ENCODE measurements at places on chromosomes 5 and 9.

DNA sequence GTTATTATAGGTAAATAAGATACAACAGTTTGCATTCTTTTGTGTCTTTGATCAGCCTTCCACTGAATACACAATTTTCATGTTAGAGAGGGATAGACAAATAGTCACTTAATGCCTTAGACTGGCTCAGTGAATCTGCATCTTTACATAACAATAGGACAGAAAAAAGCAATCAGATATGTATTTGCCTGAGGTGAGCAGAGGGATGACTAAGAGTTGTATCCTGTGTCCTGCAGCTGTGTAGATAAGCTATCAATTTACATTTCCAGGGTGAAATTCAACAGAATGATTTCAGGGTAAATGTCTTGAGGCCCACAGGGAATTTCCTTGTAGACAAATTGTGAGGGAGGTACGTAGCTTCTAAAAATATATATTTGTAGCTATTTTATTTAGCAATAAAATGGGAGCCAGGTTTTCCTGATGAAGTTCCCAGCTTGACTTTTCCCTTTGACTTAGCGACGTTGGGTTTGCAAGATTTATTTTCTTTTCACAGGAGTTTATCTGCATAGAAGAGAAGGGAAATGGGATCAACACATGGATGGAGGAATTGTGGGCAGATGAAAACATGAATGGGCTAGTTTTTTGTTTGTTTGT lies 586.1 kb upstream of the CDH6 start:
- no peak for DNase-seq

DNA sequence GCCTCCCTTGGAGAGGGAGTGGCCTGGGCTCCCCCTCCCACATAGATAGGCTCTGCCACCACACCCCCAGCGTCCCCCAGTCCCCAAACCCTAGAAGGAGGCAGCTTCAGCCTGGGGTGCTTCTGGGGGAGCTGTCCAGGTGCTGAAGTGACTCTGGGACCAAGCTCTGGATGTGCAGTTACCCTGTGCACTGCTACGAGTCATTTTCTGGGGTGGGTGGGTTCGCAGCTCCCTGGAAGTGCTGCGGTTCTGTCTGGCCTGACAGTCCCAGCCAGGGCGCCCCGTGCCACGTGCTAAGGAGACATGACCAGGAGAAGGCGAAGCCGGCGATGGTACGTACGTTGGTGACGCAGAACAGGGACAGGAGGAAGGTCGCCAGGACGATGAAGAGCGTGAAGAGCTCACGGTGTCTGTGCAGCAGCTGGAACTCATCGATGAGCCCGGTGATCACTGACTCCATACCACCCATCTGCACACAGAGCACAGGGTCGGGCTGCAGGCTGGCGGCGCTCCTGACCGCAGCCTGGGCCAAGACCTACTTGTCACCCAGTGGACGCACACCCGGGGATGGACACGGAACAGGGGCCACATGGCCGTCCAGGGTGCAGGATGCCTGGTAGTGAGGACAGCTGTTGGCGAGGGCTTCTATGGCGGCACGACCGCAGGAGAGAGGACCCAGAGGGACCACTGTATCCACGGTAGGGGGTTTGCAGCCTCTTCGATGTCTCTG lies 35.7 kb downstream of the SLC6A3 start:
- no peak for DNase-seq

DNA sequence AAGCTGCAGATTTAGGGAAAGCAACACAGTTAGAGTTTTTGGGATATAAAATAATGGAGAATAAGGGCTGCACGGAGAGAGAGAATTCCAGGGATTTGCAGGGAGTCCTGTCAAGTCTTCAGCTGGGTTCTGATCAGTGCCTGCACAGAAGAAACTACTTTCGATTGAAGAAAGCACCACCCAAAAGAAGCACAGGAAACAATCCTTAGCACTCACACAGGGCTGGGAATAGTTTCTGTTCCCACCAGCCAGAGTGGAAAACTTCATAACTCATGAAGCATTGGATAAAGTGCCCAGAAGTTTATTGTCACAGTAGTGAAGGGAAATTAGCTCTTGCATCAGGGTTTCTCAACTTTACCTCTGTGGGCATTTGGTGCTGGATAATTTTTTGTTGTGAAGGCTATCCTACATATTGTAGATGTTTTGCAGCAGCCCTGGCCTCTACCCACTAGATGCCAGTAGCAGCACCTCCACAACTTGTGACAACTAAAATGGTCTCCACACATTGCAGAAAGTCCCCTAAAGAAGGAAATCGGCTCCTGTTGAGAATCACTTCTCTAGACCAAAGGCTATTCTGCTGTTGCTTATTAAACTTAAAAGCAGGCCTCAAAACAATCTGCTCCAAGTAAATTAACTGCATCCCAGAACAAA lies 71.0 kb upstream of the FAM120A start:
- no peak for DNase-seq

GRCh38 chr9:110897943-110898342 lies 140.3 kb downstream of the LPAR1 start:
- no peak for DNase-seq

GRCh38 chr9:22363421-22363887 lies 83.2 kb upstream of the DMRTA1 start:
- no peak for DNase-seq

DNA sequence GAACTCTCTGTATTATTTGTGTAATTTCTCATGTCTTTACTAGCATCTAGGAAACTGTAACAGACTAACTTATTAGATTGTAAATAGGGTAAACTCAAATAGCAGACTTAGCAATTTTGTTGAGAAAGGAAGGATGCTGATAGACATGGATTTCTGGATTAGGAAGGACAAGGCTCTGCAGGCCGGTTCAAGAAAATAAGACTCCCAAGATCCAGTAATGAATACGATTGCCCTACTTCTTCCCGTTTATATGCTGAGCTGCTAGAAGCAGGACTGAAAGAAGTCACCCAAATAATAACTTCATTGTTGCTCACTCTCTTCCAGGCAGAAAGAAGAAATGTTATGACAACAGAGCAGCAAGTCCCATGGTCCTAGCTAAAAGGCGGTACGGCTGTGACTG lies 22.8 kb upstream of the C9orf40 start:
- DNase-seq = no peak

DNA sequence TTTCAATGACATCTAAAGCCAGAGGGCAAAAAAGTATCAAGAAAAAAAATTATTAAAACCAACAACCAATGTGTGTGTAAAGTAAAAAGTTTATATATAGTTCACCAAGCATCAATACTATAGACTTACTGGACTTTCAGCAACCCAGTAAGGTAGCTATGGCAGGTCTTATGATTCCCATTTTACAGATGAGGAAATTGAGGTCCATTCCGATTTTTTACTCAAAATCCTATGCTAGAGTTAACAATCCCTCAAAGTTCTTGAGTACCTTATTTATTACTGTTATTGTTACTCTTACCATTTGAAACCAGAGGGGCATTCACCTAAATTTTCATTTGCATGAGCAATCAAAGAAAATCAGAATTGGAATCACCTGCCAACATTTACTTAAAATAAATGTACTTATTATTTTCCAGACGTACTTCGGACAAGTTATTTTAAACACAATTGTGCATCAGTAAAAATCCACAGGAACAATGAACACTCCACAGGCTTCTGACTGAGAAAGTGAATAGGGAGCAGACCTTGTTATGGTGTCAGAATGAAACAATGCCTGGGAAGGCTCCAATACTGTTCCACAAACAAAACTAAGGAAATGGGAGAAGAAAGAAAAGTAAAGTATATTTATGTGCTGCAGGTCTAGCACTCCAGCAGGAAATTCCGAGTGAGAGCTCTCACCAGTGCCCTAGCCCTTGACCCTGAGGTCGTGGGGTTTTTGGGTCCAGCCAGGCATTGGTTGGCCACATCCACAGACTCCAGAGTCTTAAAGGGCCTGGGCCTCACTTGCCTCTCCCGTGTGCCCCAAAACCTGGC lies 229.9 kb downstream of the PIK3R1 start:
- DNase-seq = no peak

DNA sequence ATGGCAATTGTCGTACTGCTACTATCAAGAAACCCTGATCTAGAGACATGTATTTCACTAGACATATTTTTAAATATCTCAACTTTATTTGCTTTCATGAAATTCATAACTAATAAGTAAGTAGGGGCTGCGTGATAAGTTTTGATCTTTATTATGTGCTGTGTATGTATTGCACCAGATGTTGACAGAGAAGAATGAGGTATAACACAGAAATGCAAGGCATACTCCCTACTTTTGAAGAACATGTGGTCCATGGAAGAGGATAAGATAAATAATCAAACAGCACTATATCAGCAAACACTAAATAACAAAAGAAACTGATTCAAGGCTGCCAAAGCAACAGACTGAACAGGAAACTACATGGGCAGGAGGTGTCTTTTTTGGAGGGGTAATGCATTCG lies 60.9 kb downstream of the FREM1 start:
- DNase-seq = no peak

DNA sequence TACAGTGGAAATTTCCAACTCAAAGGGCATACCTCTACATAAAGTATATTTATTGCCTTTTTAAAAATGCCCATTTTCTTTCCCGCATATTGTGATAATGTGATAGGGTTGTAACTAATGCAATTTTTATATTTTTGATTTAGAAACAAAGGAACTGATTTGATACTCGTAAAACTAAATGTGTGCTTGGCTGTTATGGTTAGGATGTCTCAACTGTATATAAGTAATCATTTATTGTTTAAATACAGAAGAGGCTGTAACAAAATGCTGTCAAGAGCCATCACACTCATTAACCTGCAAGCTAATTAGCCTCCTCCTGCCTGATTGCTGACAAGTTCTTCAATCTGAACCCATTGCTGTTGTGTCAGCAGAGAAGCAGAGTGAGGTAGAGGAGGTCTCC lies 149.2 kb downstream of the PBX3 start:
- no peak for DNase-seq

- DNase-seq = peak; percentile 13
These were observed 13.6 kb downstream of the UBE2D2 start for GRCh38 chr5:139574641-139575312.

DNA sequence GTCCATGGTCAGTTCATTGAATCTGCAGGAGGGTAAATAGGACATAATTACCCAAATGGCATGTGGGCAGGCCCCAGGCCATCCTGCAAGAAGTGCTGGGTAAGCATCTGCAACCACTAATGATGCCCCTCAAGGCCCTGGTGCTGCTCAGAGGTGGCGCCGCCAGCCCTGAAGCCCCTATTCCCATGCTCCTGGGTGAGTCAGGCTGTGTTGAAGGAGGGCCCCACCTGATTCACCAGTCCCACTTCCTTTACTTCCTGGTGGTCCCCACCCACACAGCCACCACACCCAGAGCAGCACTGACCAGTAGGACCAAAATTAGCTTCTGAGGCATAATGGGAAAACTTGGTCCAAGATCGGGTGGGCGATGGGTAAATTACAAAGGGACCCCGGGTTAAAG lies 120.4 kb upstream of the SPRY4 start:
- DNase-seq = no peak

- DNase-seq = no peak
These were observed 20.9 kb downstream of the ANXA2R start for GRCh38 chr5:43019291-43019613.

DNA sequence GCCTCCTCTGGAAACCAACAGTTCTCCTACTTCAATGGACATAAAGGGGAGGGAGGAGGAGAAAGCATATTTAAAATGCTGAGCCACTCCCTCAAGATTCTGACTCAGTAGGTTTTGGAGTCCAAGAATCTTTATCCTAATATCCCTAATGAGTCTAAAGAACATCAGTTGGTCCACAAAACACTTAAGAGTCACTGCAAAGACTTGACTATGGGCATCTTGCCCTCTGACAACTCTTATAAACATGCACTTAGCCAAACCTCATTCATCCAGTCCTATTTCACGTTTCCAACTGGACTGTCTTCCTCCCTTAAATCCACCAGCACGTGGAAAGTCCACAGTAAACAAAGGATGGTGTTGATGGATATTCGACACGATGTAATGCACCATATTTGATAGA lies 172.5 kb downstream of the FAM114A2 start:
- no peak for DNase-seq

GRCh38 chr5:10678244-10678643 lies 82.8 kb downstream of the DAP start:
- no peak for DNase-seq

DNA sequence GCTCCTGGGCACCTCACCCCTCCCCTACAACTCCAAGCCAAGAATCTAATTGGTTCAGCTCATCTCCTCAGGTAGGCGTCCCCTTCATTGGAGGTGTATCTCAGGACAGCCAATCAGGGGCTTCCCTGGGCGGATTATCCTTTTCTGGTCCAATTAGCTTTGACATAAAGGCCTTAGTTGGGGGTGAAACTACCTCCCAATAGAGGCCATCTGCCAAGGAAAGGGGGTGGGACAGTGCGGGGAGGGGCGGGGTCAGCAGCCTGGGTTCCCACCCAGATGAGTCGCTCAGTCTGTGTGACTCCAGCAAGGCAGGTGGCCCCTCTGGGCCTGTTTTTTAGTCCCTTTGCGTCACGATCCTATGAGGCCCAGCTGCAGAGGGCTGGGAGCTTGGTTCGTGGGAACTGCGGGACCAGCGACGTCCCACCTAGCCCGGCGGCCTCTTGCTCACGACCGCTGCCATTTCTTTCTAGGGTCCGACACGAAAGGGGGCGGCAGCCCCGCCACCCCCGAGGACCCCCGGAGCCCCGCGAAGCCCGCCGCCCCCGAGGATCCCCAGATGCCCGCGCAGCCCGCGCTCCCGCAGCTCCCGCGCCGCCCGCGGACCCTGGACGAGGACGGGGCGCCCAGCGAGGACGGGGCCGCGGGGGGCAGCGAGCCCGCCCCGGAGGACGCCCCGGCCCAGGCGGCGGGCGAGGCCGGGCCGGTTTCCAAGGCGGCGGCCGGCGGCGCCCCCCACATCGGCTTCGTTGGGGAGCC lies 8.9 kb downstream of the PRRT1B start:
- no peak for DNase-seq

- DNase-seq = no peak
These were observed 141.5 kb upstream of the GAS1 start for GRCh38 chr9:87088621-87089365.

DNA sequence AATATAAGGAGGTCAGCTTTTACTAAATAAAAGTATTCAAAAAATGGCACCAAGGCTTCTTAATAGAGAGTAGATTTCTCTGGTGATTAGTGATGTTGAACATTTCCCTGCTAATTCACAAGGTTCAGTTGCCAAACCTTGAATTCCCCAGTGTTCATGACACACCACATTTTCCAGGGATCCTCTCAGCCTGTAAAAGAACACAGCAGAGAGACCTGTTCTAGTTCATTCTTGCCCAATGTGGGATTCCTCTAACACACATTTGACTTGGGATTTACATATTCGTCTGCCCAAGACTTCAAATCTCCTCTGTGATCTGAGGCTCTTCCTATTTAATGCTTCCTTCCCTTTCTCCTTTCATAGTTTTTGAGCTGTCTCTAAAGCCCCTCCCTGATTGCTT lies 273.2 kb upstream of the CDH9 start:
- DNase-seq = no peak

- no peak for DNase-seq
These were observed 740 bp upstream of the TRMT10B start for GRCh38 chr9:37752642-37753488.

DNA sequence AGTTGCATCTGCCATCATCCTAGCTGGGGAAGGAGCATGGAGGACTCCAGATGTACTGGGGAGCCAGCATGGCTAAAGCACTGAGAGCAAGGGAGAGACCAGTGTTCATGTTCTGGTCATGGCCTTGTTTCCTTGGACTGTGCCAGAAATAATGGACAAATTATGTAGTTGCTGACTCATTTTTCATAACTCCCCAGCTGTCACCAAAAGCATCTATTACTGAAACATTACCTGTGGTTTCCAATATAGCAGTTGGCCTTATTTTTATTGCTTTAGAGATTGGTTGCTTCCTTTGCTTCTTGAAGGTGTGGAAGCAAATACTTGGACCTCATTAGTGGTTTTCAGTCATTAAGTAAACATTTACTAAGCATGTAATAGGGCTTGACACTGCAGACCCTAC lies 11.3 kb downstream of the RALGPS1 start:
- DNase-seq = no peak
